ENCODE measurements at places on chromosomes 2 and 18.

DNA sequence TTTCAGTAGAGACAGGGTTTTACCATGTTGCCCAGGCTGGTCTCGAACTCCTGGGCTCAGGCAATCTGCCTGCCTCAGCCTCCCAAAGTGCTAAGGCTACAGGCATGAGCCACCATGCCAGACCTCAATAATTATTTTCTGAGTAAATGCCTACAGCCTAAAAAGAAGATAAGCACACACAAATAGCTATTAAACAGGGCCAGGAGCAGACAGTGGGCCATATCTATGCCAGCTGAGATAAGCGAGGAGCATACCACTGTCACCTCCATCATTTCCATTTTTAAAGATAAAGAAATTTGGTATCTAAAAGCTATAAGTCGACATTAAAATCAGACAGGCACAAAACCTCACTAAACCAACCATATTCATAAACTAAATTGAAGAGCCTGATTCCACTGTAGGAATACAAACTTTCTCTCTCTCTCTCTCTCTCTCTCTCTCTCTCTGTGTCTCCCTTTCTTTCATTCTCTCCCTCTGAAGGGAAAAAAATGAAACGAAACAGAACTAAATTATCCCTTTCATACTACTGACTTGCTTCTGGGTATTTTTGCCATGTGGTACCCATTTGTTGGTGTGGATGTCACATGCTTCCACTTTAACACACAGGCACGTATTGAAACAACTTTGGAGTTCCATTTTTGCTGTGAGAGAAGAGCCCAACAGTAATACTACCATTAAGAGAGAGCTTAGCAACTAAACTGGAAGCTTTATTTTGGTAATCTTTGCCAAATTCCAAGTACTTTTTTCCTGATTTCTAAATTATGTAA, 51.0 kb downstream of the FARSB start:
- DNase-seq = no peak

GRCh38 chr2:146444085-146444484, 1400.7 kb upstream of the ACVR2A start:
- DNase-seq = no peak

DNA sequence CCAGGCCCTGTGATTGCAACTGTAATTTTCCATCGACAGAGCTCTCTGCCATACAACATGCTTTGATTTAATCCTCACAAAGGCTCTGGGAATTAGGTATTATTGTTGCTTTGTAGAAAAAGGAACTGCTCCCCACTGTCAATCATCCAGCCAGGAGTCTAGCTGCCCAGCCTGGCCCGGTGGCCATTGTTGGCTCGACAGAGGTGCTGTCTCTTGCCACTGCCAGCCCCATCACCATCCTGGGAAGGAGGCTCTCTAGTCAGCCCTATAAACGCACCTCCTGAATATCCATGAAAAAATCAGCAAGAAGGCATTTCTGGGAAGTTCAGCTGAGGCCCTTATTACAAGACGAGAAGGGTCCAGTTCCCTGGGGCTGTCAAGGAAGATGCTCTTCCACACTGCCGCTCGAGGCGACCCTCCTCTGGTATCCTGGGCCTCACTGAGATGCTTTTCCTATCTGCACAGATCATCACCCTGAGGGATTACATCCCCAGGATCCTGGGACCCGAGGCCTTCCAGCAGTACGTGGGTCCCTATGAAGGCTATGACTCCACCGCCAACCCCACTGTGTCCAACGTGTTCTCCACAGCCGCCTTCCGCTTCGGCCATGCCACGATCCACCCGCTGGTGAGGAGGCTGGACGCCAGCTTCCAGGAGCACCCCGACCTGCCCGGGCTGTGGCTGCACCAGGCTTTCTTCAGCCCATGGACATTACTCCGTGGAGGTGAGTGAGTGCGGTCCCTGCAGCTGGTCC, 71.0 kb downstream of the TPO start:
- no peak for DNase-seq

DNA sequence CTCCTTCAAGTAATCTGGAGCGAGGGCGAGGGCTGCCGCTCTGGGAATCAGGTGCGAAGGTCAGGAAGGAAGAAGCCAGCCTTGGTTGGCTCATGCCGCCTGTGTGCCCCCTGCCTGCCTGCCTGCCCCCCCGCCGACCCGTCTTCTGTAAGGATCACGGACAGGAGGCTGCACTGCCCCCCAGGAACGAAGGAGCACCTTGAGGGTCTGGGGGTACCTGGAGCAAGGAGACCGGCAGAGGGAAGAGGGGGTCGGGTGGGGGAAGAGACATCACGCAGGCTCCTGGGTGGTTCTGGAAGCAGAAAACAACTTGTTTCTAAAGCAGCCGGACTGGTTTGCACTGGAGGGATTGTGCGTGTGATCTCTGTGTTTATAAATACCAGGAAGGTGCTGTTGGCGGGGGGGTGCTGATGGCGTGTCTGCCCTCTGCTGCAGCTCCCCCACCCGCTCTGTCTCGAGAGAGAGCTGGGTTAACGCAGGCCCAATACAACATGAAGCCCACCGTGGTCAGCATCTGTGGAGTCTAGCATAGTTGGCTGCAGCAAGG, 1.7 kb downstream of the FOSL2 start:
- DNase-seq = no peak

DNA sequence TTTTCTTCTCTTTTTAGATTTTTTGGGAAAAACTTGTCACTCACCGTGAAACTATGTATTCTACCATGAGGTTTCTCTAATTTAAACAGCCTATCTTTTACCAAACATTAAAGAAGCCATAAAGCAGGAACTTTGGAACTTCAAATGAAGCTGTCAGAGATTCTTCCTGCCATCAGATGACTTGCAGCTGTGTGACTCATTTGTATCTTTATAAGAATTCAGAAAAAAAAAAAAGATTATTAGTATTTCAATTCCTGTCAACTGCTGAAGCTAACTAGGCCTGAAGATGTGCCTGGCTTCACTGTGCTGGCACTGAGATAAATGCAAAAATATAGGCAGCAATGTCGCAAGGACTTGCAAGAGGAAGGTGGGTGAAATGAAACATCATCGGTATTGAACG, 1399.1 kb upstream of the PIK3C3 start:
- DNase-seq = no peak
